NCI-H187 treated with DMSO at 0.1 percent for 48 hours (cell line): ENCODE measurements at places on chromosomes 1 and 21.

GRCh38 chr1:155003766-155004351 lies 1.3 kb downstream of the ZBTB7B start:
- no peak for DNase-seq

- no peak for DNase-seq
Observed at GRCh38 chr1:204477036-204477740, 17.4 kb downstream of the PIK3C2B start.

GRCh38 chr1:91791103-91791502 lies 94.8 kb downstream of the TGFBR3 start:
- no peak for DNase-seq

DNA sequence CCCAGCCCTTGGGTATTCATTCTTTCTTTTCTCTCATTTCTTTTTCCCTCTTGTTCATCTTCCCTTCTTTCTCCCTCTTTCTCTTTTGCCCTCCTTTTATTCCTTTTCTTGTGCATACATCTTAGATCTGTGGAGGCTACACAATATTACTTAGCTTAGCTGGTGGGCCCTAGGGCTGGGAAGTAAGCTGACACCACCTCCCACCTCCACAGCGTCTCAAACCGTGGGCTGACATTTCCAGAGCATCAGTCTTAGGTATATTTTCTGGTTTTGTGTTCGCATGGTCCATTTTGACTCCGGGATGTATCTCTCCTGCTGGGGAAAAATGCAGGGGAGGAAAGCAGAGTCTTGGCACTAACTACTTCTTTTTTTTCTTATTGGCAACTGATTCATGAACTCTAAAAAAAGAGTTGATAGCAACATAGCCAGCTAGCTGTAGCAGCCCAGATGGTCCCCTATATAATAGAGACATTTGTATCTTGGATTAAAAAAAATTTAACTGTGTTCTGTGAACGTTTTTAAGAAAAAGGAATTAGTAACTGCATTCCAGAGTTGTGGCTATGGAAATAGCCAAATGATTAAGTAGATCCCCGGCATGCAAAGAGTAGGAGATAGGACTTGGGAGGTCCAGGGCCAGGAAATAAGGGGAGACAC lies 15.5 kb downstream of the CNIH3 start:
- DNase-seq: no peak
